A549 treated with ZK216348 at 1 μM for 4 hours (cell line): ENCODE measurements at places on chromosomes 4 and X. TPM values are rescaled to one million over a fixed set of nuclear protein-coding genes. Genes with fewer than 3 reads are reported as not detected.

The RIBC1 gene
- 0.86 to 1.5 TPM (median 1.3 TPM) in 5 replicates for total RNA-seq

The SPATA4 gene
- total RNA-seq = 0.22 to 0.32 TPM (median 0.25 TPM) in 3 of 5 replicates, not detected in the others

The SAGE1 gene
- 0.05 TPM in 1 of 5 replicates, not detected in the others for total RNA-seq

The AKAP17A gene
- total RNA-seq = 24.1 to 41.2 TPM (median 39.3 TPM) in 5 replicates

The MAGEC3 gene
- not detected in 5 replicates for total RNA-seq
